ENCODE measurements at places on chromosomes 12 and 14.
A peak's percentile ranks its signal among the peaks of the same experiment; 100 is the strongest.

DNA sequence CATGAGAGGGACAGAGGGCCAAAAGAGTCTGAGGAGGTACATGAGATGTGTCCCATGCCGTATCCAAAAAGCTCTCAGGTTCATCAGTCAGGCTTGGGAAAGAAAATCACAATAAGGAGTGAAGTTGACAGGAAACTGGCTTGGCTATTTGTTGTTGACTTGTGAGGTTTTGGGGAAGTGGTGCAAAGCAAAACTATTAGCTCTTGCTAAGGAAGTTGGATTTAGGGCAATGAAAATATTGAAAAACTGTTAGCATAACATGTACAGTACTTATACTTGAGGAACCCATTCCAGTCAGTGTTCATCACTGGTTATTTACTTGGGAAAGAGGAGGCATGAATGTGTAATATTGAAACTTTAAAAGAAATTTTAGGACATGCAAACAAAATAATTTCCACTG, 145.9 kb downstream of the DUSP6 start:
- no peak for DNase-seq

DNA sequence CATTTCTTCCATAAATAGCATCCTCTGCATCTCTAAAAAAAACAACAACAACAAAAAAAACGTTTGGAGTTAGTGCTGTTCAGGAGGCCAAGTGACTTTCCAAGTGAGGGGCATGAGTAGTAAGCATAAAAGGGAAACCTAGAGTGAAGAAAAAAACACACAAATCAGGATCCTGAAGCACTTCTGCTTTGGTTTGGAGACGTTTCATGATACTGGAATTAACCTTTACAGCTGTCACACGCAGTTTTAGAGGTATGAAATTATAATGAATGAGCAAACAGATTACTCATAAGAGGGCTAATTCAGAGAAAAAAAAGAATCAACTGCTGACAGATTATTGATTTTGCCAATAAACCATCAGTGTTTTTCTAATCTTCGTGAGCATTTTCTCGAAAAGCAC, 3.8 kb downstream of the SRSF9 start:
- DNase-seq, result no peak

- no peak for DNase-seq
These were observed 98.7 kb downstream of the ERGIC2 start for GRCh38 chr12:29282031-29282816.

DNA sequence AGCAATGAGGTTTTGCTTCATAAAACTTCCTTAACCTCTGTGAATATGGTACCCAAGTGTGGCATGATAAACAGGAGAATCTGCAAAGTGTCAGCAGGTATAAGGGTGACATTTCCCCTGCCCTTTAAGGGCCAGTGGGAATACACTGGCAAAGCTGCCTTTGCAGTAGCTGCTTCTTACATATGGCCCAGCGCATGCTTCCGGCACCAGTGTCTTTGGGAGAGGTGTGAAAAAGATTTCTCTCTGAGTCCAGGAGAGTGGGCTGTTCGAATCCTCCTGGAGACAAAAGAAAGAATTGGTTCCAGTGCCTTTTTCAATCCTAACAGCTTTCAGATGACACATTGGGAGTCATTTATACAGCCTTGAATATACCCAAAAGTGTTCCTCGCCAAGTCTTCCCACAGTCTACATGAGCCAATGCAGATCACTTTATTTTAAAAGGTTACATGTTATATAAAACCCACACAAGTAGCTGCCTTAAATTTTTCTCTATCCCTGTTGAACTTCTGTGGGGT, 437.7 kb downstream of the PRKD1 start:
- no peak for DNase-seq

- DNase-seq, result no peak
These were observed 112.8 kb upstream of the NAP1L1 start for GRCh38 chr12:76197283-76197682.

DNA sequence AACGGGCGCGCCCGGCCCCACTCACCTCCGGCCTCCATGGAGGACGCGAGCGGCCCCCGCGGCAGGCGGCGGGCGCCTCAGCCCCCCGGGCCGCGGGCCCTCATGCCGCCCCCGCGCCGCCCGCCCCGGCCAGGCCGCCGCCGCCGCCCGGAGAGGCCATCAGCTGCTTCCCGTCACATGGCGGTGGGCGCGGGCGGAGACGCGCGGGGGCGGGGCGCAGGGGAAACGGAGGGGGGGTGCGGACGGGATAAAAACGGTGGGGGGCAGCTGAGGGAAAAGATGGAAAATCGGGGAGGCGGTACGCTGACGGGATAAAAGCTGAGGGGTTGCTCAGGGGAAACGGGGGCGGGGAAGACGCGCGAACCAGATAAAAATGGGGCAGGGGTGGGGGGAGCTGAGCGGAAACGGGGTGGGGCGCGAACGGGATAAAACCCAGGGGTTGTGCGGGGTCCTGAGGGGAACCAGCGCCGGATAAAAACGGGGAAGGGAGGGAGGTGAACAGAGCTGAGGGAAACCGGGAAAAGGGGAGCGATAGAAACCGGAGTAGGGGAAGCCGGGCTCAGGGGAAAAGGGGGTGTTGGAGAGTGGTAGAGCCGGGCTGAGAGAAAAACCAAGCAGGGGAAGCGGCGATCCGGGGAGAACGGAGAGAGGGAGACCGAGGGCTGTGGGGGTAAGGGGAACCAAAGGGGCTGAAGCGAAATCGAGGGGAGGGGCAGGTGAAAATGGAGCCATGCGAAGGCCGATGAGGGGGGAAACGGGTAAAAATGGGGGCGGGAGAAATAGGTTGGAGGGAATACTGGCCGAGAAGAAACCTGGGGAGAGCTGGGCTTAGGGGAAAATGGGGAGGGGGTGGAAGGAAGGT, at the start of gene WSB2:
WSB2 (minus strand) TSS at position 169 of the 862 bp plus-strand sequence; CDS start at position 38, 131 bp downstream.
- peak; percentile 85 for DNase-seq

DNA sequence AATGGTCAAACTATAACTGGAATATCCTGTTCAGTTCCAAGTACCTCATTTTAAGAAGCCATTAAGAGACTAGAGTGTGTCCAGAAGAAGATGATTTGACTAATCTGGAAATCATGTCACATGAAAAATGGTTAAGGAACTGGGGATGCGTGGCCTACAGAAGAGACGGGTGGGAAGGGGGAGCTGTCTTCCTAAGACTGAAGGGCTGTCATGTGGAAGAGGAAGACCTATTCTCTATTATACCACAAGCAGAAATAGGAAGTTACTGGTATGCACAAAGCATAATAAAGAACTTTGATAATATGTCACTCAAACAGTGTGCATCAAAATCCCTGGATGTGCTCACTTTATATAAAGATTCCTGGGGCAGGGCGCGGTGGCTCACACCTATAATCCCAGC, 50.3 kb downstream of the HECTD4 start:
- DNase-seq, result no peak

DNA sequence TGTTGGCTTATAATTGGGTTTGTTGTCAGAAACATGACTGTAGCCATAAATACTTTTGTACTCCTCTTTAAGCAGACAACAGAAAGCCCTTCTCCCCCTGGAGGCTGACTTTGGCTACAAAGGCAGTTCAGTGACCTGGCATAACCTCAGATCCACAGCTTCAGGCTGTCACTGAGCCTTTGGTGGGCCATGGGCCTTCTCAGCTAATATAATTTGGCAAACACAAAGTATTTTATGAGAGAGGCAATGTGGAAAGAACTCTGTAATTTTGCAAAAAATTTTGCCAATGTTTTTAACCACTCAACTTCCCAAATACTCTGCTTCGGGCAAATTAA, 15.5 kb upstream of the MGP start:
- DNase-seq, result no peak

- DNase-seq, result peak; percentile 76
These were observed 7.6 kb downstream of the BDKRB1 start for GRCh38 chr14:96263347-96264199.
